Amygdala (tissue), 56 donors: ENCODE measurements at places on chromosomes 5 and 9.

GRCh38 chr5:56126487-56127179 is 106.5 kb downstream of the ANKRD55 start:
- DNase-seq, result no peak

DNA sequence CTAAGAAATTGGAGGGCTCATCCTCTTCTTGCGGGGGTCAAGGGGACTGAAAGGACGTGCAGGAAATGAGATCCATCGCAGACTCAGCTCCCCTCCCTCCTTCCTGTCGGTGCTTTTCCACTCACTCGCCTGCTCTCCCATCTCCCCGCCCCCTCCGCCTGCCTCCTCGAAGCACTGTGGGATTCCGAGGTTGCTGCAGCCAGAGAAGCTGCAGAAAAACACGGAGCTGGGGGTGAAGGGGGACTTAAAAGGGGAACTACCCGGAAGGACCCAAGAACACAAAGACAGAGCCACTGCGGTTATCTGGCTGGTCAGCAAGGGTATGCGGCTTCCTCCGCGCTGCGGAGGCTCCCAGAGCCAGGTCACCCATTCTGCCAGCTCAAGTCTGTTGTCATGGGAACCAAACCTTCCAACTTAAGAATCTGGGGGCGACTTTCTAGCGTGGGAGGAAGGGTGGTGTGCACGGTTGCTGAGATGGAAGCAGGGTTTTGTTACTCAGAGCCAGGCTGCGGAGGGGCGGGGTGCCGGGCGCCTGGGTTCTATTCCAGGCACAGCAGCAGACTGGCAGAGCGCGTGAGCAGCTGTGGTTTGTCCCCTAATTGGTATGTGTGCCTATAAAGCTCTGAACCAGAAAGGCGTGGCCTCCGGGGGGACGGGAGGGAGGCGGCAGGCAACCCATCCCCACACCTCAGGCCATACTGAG is 24.9 kb downstream of the PCDHGC5 start:
- peak; percentile 71 for DNase-seq

GRCh38 chr9:84586662-84587061 is 82.9 kb upstream of the NTRK2 start:
- DNase-seq, result no peak

GRCh38 chr9:122251351-122251750 is 13.3 kb downstream of the RBM18 start:
- DNase-seq, result no peak

GRCh38 chr5:32342656-32343055 is 29.9 kb upstream of the MTMR12 start:
- no peak for DNase-seq

GRCh38 chr9:108142504-108143201 is 653.1 kb upstream of the KLF4 start:
- peak; percentile 87 for DNase-seq
